AG08396 (cell line): ENCODE measurements at places on chromosomes 5 and 9.

DNA sequence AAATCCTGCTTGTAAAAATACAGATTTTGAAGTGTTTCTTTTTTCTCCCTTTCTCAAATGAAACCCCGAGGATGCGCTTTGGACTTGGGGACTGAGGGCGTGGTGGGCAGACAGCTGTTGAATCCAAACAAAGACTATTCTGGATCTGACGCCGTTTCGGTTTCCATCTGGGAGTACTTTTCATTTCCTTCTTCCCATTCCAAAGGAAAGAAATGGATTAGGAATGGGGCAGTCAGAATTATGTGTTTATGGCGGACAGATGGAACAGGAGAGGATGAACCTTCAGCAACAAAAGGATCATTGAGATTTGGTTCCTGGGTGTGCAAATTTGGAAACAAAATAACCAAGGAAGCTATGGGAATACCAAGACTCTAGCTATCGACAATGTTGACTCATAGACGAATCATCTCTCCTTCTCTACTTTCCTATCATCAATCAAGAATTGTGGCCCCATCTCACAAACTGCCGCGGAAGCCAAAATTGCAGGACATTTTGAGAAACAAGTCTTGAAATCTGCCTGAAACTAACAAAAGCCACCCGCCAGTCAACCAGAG is 300.6 kb downstream of the PARP8 start:
- no peak for DNase-seq

- no peak for DNase-seq
Observed at GRCh38 chr5:33271606-33272005, 169.2 kb upstream of the TARS1 start.

DNA sequence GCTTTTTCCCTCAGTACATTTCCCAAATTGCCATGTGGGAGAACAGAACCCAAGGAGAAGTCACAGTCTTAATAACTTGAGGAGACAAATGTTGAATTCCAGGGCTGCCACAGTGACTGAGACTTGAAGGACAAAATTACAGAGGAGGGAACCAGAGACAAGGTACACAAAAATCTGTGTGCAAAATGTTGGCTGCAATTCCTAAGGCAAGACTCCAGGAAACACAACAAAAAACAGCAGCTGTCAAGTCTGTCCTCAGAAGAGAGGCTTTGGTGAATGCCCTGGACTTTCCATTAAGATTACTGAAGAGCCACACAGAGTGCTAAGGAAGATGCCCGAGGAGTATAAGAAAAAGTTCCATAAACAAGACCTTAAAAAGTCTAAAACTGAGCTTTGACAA is 21.1 kb downstream of the AP3B1 start:
- DNase-seq: no peak

- peak; percentile 36 for DNase-seq
Observed at GRCh38 chr5:151156507-151157420, 815 bp downstream of the ANXA6 start.

DNA sequence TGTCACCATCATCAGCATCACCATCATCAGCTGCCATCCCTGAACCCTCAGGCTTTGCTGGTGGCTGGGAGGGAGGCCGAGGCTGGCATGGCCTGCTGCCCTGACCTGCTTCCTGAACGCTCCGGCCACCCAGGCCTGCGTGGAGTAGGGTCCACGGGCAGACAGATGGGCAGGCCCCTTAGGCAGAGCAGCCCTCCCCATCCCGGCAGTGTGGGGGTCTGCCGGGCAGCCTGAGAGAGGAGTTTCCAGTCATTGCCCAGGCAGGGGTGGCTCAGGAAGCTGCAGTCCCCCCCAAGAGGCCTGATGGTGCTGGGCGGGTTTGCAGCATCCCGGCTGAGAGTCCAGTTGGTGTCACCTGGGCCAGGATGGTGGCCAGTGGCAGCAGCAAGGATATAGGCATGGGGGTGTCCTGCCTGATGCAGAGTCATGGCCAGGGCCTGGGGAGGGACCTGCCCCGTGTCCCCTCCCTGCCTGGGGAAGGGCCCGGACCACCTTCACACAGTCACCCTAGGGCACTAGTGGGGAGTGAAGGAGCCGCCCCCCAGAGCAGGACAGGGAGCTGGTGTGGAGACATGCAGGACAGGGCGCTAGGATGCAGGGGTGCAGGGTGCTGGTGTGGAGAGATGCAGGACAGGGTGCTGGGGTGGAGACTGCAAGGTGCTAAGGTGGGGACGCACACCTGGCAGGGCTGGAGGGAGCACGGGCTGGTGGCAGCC is 7.7 kb upstream of the EGFL7 start:
- DNase-seq: no peak

DNA sequence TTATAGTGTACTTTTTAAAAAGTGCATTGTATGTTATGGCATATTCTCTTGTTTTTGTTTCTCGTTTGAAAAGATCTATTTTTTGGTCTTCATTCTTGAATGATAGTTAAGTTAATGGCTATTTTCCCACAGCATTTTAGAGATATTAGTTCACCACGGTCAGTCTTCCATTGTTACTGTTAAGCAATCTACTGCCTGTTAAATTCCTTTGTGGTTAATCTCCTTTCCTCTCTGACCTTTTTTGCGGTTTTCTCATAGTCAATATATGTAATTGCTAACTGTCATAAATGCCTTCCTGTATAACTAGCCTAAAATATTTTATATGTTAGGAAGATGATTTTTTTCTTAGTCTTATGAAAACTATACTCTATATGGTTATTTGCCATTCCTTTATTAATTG is 250.8 kb upstream of the FBXL7 start:
- DNase-seq: no peak

DNA sequence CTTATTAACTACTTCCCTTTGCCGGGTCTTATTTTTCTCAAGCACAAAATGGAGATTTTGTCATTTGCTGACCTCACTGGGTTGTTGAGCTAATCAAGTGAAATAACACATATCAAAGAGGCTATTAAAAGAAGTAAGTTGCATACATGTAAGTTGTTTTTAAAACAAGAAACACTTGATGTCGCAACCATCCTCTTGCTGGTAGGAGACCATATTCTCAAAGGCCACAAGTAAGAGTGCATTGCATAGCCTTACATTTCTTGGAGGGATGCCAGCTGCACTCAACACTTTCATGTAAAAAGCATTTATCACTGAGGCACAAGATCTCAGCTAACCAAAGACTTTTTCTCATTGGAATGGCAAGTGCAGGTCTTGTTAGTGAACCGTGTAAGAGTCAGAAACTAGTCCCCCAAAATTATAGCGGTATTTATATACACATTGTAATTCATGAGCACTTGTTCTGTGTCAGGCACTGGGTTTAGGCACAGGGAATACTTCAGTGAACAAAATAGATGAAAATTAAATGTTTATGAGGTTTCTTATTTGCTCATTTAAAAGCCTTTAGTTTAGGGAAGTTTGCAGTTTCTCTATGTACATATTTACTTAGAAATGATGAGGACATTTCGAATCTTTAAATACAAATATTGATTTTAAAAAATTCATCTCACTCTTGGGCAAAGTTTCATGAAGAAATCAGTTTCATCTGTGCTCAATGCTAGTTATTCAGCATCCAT is 72.0 kb downstream of the ZFAND5 start:
- no peak for DNase-seq

DNA sequence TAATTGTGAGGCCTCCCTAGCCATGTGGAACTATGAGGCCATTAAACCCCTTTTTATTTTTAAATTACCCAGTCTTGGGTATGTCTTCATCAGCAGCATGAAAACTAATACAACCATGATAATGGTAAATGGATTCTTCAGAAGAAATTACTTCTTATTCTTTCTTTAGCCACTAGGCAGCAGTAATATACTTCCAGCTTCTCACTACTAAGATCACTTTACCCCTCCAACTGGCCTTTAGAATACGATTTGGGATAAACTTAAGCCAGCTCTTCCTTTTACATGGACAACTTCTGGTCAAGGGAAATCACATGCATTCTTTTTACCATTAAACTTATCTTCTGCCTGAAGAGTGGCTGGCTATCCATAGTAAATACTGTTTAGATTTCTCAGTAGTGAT is 355.4 kb downstream of the MAN2A1 start:
- no peak for DNase-seq

DNA sequence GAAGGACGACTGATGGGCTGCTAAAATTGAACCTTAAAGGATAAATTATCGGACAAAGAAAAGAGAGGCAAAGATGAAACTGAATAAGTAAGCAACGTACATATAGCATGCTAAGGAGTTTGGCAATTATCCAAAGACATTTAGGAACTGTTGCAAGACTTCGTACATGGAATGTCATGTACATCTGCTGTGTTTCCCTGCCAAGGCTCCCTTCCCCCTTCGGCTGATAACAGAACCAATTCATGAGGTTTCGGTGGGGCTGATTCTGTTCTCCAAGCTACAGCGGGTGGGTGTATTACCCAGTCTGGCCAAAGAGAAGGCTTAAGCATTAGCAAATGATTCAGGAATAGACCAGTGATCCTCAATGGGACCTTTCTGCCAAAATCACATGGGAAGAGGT is 190.9 kb upstream of the FREM1 start:
- DNase-seq: no peak

DNA sequence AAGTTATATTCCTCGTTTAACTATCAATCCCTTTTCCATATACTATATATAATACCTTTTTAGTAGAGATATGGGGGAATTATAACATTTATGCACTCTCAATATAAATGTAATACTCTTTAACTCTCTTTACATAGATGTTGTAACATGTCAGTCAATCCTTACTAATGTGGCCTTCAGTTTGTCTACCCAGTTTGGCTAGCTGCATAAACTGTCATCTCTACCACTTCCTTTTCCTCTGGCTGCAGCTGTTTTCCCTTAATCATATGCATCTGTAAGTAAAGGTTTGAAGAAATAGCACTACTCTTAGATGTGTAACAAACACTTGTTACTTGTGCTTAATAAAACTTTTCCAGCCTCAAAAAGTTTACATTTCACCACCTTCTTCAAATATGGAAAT is 13.4 kb downstream of the ABHD17B start:
- no peak for DNase-seq

GRCh38 chr5:144549580-144549979 is 378.9 kb downstream of the KCTD16 start:
- DNase-seq: peak; percentile 5

DNA sequence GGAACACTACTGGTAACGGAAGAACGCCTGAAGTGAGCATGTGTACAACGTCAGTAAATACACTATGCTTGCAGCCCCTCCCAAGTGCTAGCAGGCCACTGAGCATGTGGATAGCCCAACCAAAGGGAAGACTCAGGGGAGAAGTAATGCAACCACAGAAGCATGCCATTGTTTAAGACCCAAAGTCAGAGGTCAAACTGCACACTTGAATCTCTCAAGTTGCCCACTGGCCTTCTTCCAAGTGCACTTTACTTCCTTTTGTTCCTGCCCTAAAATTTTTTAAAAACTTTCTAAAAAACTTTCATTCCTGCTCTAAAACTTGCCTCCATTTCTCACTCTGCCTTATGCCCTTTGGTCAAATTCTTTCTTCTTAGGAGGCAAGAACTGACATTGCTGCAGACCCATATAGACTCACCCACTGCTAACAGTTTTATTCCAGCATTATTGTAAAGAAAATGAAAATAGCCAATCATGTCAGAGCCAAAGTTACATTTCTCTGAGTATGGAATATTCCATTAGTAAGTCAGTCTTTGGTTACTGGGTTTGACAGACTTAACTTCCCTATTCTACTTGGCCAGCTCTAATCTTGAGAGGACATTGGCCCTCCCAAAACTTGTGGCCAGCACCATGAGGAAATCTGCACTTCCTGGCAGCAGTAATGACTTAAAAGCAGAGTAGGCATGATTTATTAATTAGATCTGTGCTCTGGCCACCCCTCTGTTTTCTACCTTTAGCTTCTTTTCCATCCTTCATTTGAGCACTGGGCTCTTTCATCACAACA is 76.9 kb downstream of the TSSK1B start:
- DNase-seq: no peak

DNA sequence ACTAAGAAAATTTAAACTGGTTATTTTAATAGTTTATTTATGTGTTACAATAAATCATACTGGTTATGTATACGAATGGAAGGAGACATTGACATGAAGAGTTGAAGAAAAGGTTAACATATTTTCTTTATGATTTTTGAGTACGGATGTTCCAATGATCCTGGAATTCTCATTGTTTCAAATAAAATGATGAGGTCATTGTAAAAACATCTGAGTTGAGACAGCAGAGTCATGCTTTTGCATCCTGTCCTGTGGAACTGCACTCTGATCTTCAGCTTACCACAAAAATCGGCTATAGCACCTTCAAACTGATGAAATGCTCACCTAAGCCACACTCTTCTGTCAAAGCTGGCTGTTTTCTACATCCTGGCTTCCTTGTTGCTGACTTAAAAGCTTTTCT is 67.8 kb downstream of the PTCD2 start:
- DNase-seq: peak; percentile 59

- DNase-seq: peak; percentile 74
Observed at GRCh38 chr5:134252671-134253070, 26.8 kb upstream of the PPP2CA start.

DNA sequence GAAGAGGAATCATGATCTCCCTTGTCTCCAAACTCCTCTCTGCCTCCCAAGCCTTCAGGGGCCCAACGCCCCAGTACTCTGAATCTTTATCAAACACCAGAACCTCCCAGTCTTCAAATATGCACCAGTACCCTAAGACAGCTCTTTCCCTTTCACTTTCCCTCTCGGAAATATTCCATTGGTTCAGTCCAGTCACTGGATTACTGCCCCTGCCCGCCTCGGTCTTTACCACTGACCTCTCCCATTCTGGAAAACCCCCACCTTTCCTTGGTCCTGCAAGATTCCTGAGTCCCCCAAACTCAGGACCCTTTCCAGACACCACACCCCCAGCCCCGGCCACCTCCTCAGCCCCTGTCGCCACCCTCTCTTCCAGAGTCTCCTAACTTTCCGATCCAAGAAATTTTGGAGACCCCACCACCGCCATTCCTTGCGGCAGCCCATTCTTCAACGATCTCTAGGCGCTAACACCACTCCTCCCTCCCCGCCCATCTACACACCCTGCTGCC is 674 bp downstream of the C5orf15 start:
- no peak for DNase-seq

DNA sequence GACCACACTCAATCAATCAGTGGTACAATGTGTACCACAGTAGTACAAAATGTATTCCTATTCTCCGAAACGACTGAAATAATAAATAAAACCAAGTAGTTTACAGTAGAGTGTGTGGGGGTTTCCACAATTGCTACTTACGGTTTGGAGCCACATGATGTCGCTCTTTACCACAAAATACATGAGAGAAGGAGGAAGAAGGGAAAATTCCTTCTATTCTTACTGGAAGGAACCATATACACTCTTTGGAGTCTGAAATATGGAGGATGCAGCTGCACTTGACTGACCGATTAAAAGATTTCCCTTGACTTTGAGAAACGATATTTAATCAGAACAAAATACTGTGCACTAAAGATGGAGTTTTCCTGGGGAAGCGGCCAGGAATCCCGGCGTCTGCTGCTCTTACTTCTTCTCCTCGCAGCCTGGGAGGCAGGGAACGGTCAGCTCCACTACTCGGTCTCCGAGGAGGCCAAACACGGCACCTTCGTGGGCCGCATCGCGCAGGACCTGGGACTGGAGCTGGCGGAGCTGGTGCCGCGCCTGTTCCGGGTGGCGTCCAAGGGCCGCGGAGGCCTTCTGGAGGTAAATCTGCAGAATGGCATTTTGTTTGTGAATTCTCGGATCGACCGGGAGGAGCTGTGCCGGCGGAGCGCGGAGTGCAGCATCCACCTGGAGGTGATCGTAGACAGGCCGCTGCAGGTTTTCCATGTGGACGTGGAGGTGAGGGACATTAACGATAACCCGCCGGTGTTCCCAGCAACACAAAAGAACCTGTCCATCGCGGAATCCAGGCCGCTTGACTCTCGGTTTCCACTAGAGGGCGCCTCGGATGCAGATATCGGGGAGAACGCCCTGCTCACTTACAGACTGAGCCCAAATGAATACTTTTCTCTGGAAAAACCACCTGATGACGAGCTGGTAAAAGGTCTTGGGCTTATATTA is at the start of gene PCDHA4:
TSS of gene PCDHA4 (plus strand) at position 235 of the 942 bp plus-strand sequence.
- DNase-seq: peak; percentile 37
